Heart right ventricle (tissue), 16 donors: ENCODE measurements at places on chromosomes 16 and 17. TPM values are rescaled to one million over a fixed set of nuclear protein-coding genes. Genes with fewer than 3 reads are reported as not detected.

- no peak for DNase-seq
These were observed 190.6 kb upstream of the TBX2 start for GRCh38 chr17:61209106-61209439.

GRCh38 chr16:31200821-31201568 lies 1.6 kb downstream of the PYCARD start:
- DNase-seq: no peak

GRCh38 chr16:80899809-80900592 lies 95.6 kb upstream of the CDYL2 start:
- DNase-seq: peak; percentile 83

DNA sequence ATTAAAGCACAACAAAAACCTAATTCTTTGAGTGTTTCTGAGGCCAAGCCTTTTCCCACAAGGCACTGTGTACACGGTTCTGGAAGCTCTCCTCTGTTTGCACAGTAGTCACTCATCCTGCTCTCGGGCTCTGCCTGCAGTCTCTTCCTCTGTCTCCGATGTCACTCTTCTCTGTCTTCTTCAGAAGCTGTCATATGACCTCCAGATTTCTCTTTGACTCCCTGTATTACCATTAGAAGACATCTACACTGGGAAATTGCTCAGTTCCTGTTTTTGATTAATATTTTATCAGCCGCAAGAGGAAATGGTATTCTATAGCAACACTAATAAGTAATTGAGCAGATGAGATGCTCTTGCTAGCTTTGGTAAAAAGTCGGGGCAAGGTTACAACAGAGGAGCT lies 422.9 kb downstream of the WWOX start:
- no peak for DNase-seq

GRCh38 chr16:60304066-60304465 lies 1570.0 kb upstream of the GOT2 start:
- no peak for DNase-seq

DNA sequence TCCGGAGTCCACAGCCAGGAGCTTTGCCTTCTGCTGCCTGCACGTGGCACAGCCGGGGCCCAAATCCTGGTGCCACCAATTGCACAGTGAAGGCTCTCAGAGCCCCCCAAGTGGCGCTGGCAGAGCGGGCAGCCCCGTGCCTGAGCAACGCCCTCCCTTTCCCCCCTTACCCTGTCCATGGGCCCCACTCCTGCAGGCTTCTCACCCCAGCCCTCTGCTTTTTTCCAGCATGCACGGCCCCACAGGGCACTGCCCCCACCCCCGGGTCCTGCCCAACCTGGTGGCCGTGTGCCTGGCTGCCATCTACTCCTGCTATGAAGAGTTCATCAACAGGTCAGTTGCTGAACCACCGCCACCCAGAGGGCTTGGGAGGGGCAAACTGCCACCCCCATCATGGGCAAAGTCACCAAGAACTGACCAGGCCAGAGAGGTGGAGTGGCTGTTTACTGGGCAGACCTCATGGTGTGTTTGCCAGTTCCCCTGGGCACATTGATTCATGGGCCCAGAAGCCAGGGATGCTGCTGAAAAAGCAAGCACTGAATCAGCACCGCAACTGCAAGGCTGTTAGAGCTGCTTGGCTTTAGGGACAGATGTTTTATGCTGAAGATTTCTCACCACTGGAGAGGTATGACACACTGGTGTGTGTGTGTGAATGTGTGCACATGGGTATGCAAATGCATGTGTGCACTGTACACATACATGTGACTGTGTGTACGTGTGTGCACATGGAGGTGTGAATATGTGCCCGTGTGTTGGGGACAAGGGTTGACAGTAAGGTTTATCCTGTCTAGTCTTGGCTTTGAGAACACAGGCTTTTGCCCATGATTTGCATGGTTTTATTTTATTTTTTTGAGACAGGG lies 107.1 kb upstream of the PLCG2 start:
- DNase-seq: no peak

The KRTAP9-2 gene
- total RNA-seq: not detected

The DPEP2 gene
- 6.2 TPM for total RNA-seq

The MYH3 gene
- total RNA-seq: 0.19 TPM

The CD300H gene
- total RNA-seq: not detected

The FNDC8 gene
- not detected for total RNA-seq

The TNK1 gene
- total RNA-seq: 3.0 TPM
